DMS153 (cell line): ENCODE measurements at places on chromosomes 7 and 10.

GRCh38 chr10:116670706-116671105 is 50.0 kb downstream of the PNLIPRP2 start:
- DNase-seq = no peak

DNA sequence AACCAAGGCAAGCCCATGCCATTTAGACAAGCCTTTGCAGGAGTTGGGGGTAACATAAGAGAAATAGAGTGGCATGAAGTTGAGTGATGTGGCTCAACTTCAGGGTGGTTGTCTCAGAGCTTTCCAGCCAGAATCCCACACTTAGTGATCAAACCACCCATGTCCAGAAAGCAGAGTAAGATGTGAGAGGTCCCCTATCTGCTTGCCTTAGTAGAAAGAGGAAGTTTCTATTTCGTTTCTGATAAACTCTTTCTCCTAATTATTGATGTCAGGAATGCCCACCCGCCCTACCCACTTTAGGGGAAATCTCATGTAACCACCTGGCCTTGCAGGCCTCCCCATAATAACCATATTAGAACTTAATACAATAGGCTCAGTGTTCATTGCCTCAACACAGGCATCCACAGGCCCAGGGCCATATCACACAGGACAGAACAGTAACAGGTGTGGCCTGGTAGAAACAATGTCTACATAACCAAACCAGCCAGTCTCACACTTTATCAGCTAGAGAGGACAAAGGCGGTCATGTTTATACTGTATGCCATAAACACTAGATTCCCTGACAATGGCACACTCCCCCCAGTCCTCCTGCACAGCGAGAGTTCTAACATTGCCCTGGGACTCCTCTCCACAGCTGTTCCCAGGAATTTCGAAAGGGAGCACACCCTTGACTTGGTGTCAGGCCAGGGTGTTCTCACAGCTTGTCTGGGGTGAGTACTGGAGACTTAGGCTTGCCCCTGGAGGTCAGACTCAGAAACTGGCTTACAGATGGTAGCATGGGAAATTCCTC is 364.4 kb downstream of the CXCL12 start:
- DNase-seq = no peak

DNA sequence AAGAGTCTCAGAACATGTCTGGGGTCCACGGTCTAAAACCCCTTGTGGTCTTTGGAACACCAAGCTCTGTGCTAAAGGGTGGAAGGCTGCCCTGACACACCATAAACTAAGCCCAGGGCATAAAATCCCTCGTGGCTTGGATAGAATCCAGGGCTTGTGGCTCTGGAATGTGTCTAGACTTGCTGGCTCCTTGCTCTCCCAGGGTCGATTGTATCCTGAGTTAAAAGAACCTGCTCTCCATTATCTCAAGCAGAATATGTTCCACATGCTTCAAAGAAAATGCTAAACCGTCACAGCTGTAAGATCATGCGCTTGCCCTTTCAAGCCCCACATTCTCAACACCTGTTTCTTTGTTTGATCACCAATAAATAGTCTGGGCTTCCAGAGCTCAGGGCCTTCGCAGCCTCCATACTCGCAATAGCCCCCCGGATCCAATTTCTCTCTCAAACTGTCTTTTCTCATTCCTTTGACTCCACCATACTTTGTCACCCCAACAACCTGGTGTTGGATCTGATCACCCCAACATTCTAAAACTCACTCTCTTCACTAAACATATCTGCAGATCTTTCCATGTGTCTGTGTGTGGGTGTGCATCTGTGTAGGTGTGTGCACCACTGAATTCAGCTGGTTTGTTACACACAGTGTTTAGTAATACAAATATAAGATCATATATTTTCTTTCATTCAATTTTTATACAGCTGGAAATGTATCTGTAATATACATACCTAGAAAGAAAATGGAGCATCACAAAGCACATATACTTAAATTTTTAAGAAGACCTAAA is 238.5 kb downstream of the ZMYND11 start:
- DNase-seq = no peak

GRCh38 chr10:88041243-88042159 is 178.1 kb downstream of the PTEN start:
- no peak for DNase-seq

GRCh38 chr7:45568536-45569289 is 5.5 kb upstream of the ADCY1 start:
- no peak for DNase-seq

GRCh38 chr7:137335814-137336213 is 7.7 kb downstream of the PTN start:
- no peak for DNase-seq
